DMS 273 treated with DMSO at 0.1 percent for 48 hours (cell line): ENCODE measurements at places on chromosomes 6 and 20.

GRCh38 chr20:24948939-24949679 lies at the start of gene CST7:
Gene CST7, plus strand, starts transcription at chr20:24949269. Its CDS starts 237 bp downstream, at chr20:24949506.
- DNase-seq: no peak

DNA sequence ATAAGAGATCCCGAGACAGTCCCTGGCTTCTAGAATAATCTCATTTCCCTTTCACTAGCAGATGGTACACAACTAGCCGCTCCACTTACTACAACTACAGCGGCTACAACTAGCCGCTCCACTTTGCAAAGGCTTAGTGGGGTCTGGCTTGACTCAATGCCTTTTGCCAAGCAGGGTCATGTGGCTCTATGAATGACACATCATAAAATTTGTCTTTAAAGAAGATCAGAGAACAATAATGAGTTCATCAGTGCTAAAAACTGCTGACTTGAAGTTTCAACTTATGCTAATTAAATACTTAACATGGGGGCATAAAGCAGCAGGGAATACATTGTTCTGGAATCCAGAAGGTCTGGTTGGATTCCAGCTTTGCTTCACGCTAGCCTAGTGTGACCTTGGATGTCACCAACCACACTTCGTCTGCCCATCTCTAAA lies 2.0 kb upstream of the MICAL1 start:
- DNase-seq: no peak

- no peak for DNase-seq
Measured at GRCh38 chr6:5337573-5337972, 76.3 kb downstream of the FARS2 start.

GRCh38 chr20:4412216-4412615 lies 309.5 kb upstream of the PRND start:
- DNase-seq: no peak

DNA sequence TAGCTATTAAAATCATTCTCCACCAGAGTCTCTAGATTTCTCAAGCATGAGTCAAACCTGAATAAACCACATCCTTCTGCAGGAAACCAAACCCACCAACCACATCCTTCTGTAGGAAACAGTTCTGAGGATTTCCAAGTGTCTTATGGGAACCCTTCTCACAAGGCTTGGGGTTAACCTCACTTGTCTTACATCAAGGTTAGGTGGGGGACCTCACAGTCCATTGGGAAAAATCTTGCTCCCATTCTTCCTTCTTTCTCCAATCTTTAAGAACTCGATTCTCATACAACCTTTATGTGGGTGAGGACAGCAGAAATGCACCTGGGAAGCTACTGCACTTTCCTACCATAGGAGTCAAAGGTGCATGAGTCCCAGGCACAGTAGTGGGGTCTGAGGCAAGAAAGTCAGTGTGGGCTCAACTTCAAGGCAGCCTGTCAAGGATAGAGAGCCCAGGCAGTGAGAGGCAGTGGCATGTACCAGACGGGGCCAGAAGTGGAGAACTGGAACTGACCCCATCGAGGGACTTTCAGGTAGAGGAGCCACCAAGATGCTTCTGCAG lies 114.5 kb downstream of the SLC22A3 start:
- no peak for DNase-seq

DNA sequence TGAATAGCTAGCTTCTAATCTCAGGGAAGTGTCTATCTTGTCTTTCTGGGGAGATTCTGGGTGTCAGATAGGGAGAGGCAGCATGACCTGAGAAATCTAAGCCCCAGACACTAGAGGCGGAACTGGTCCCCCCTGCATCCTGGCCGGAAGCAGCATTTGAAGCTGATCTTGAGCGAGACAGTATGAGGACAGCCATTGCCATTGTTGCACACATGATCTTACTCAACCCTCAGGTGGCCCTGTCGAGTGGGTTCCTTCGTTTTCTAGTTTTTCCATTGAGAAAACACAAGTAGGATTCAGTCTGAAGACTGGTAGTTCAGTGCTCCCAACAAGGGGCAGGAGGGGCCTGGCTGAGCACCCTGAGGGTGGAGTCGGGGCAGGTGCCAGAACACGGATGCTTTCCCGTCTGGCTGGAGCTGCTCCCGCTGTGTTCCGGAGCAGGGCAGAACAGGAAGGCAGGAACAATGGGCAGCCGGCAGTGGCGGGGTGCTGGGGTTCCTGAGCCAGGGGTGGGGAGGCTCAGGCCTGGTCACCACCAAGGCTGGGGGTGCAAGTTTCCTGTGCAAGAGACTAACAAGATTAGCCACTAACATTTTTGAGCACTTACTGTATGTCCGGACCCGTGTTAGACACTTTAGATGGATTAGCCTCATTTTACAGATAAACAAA lies 7.9 kb upstream of the SDCBP2 start:
- no peak for DNase-seq
